ENCODE measurements at places on chromosomes 3 and 15. TPM values are rescaled to one million over a fixed set of nuclear protein-coding genes. Genes with fewer than 3 reads are reported as not detected.

Gene SERINC4
- total RNA-seq = 0.41 TPM

Gene LINGO1
- total RNA-seq = 32.6 TPM

Gene IMPG2
- total RNA-seq = 3.3 TPM

Gene DOCK3
- total RNA-seq = 39.9 TPM

Gene SOX2
- 70.1 TPM for total RNA-seq

Gene ALDH1L1
- 1.6 TPM for total RNA-seq

Gene USP50
- 2.9 TPM for total RNA-seq

Gene LMAN1L
- not detected for total RNA-seq

Gene KCNAB1
- total RNA-seq = 31.4 TPM

Gene LRRIQ4
- total RNA-seq = 0.82 TPM

Gene CPNE9
- total RNA-seq = 0.41 TPM

Gene ABHD17C
- total RNA-seq = 12.6 TPM

Gene FSTL1
- total RNA-seq = 32.2 TPM

Gene CACNA2D2
- 2.4 TPM for total RNA-seq
